Activated CD4-positive, alpha-beta T cell treated with anti-CD3 and anti-CD28 coated beads, Interleukin-10, Interleukin-2, amounts not matched to agents 100 ng/mL and 50 ng/mL, durations not matched to agents 16 hours and 8 hours (primary cell): ENCODE measurements at places on chromosomes 16 and 17.

DNA sequence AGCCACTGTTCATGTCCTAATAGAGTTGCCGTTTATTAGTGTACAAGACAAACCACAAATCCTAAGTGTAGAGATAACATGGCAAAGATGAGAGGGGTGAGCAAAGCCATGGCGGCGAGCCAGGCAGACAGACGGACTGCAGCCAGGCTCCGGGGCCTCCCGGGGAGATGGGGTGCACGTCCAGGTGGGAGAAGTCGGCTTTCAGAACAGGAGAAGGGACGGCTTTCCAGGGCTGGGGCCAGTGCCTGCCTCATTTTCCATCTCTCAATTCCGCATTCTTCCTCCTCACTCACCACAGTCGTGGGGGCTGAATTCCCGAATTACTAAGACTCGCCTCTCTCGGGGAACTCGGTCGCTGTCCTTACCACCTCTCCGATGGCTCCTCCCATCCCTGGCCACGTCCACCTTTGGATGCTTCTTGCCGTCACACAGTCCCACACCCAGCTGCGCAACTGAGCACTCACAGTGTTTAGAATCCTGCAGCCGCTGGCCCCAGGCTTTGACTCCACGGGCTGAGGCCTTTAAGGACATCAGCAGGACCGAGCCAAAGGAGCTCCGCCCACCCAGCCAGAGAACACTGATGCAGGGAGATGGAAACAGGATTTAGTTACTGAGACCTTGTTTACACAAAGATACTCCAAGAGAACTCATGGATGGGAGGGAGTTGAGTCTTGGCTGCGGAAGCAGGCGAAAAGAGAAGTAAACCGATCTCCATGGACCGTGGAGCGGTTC lies 59.7 kb downstream of the RNF112 start:
- no peak for DNase-seq

DNA sequence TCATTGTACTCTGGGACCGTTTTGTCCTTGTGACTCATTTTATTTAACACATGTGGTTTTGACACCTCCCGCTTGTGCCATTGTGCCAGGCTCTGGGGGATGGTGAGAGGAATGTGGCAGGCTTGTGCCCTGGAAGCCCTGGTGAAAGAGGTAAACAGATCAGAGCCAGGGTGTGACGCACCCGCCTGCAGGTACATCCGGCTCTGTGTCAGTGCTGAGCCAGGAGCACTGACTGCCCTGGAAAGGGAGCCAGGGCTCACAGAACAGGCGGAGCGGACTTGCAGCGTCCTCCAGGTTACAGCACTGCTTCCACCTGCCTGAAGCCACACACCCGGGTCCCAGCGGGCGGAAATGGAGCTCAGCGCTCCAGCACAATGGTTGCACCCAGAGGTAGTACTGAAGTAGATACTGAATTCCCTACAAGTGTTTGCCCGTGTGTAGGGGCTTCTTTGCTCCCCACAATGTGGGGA lies 30.6 kb downstream of the CDRT15 start:
- peak; percentile 92 for DNase-seq

GRCh38 chr16:68364561-68364998 lies 53.8 kb downstream of the PRMT7 start:
- DNase-seq = no peak

GRCh38 chr17:31446195-31446967 lies 54.9 kb downstream of the RAB11FIP4 start:
- DNase-seq = no peak

- DNase-seq = no peak
Observed at GRCh38 chr17:80573701-80574100, 29.1 kb downstream of the RPTOR start.

GRCh38 chr17:79168486-79169055 lies 93.9 kb downstream of the ENGASE start:
- DNase-seq = no peak

GRCh38 chr17:70295329-70295728 lies 126.0 kb downstream of the KCNJ2 start:
- DNase-seq = no peak

DNA sequence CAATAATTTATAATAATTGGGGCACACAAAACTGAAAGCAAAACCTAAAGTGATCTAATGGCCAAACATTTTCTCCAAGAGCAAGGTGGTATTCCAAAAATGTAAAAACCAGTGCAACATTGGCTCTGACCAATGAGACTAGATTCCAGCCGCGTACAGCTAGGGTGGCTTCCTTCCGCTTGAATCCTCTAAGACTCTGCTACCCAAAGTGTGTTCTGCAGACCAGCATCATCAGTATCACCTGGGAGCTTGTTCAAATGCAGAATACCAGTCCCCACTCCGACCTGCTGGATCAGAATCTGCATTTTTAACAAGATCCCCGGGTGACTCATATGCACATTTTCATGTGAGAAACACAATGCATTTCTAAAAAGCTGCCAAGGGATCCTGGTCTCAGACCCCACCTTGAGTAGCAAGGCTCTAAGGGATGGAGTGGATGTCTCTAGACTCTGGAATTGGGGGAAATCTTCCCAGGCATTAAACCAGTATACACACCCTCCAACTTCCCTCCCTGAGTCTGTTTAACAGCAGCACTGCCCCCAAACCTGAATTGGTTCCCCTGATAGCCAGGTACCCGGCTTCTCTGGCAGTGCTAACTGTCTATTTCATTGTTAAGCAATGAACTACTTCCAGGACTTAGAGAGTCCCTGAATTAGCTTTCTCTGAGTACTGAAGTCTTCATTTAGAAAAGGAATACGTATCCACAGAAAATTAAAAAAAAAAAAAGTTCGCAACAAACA lies 118.2 kb downstream of the HS3ST2 start:
- DNase-seq = no peak

DNA sequence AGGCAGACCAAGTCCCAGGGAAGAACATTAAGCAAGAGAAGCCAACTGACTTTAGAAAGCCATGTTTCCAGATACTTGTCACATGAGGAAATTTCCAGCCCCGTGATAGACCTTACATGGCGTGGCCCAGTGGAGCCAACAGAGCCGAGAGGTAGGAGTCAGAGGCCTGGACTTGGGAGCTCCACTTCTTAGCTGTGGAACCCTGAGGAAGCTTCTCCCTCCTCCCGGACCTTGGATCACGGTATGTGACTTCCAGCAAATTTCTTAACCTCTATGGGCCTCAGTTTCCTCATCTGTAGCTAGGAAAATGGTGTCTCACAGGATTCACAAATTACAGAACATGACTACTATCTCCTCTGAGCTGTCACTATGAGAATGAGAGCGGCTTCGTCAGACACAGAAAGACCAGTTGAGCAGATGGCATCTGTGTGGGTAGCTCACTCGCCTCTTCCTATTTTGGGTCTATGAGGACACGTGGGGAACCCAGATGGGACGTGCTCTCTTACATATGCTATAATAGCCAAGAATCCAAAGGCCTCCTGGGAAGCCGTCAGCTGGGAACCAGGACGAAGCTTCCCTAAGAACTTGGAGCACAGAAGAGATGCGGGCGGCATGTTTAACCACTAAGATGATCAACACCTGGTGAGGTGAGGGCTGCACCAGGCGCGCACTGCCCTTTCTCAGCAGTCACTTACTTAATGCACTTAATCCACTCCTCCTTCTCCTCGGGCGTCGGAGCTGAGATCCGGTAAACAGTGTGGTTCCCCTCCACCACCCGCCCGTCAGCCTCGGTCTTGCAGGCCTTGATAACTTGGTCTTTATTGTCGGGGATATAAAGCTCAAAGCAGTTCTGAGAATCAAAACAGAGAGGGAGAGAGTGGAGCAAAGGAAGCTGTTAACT lies 102.3 kb downstream of the CYTH1 start:
- no peak for DNase-seq

- peak; percentile 34 for DNase-seq
Observed at GRCh38 chr16:54447576-54448440, 161.2 kb upstream of the IRX3 start.

DNA sequence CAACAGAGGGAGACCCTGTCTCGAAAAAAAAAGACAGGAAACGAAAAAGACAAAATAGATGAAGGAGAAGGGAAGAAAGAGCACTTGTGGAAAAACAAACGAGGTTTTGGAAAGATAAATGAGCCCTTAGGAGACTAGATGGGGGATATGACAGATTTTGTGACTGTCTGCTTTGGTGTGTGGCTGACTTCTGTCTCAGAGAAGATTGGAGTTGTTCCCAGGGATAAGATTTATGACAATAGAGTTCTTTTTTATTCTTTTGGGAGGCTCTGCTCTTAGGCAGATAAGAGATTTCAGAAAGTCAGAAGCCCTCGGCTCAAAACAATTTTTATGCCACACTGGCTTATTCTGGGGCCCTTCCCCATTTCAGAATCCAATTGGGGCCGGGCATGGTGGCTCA lies 73.9 kb upstream of the ATF7IP2 start:
- DNase-seq = no peak

DNA sequence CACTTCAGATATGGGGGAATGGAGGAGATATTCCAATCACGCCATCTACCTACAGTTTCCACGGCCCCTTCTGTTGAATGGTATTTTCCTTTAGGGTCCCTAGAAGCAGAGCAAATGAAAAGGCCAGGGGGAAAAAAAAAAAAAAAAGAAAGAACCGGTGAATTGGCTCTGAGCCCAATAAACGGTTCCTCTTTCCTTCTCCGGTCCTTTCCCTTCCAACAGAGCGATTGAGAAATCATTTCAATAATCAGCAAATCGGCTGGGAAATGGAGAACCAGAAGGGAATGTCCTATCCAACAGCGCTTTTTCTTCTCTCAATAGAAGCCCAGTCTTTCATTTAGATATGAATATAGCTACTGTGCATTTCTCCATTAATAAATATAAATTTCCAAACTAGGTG lies 26.8 kb upstream of the HOXB13 start:
- no peak for DNase-seq

DNA sequence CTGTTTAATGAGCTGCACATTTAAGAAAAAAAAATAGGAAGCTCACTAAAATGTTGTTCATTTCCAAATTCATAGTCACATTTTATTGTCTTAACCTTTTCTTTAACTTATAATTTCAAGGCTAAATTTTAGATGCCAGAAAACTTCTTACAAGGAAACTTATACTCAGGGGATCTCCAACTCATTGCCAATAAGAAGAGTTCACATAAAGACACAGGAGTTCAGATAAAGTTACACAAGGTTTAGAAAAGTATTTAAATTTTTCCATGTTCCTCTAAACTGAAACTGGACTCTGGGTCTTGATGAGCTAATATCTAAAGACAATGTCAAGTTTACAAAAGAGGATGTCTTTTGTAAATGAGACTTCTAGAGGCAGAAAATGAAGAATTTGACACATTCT lies 190.7 kb upstream of the KCNJ16 start:
- DNase-seq = no peak

DNA sequence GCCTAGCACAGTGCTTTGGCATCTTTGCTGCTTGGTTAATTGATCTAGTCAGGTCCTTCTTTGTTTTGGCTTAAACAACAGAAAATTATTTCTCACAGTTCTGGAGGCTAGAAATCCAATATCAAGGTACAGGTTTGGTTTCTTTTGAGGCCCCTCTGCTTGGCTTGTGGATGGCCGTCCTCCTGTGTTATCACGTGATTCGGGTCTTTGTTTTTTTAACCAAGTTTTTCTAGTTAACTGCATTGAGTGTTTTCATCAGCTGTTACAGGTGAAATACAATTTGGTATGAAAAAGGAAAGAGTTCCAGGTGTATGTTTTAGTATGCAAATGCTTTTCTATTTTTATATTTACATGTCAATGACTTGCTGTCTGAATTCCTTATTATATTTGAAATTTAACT lies 2.8 kb downstream of the NLK start:
- DNase-seq = no peak

DNA sequence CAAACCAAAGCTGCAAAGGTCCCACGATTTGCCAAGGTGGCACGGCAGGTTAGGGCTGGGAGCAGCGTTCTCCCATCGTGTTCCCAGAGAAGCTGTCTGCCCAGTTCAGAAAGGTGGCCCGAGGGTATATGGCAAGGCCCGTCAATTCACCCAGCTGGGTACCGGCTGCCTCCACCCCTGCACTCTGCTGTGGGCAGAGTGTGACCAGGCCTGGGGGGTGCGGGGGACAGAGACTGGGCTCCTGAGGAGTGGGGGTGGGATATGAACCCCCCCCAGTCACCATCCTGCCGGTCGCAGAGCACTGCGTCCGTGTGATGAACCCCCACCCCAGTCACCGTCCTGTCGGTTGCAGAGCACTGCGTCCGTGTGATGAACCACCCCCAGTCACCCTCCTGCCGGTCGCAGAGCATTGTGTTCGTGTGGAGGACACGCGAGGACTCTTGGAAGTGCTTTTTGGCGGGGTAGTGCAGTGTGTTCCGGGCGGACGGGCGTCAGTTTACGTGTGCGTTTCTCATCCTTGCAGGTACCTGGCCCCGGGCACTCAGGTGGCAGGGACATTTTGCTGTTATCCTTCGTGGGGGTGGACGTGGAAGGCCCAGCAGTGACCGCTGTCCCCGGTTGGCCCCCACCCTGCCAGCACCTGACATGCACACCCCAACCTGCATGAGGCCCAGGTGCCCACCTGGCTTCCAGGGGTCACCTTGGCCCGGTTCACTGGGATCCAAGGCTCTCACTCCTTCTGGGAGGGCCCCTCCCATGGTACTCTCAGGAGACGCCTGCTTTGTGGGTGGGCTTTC lies 2.7 kb upstream of the FASN start:
- DNase-seq = no peak

DNA sequence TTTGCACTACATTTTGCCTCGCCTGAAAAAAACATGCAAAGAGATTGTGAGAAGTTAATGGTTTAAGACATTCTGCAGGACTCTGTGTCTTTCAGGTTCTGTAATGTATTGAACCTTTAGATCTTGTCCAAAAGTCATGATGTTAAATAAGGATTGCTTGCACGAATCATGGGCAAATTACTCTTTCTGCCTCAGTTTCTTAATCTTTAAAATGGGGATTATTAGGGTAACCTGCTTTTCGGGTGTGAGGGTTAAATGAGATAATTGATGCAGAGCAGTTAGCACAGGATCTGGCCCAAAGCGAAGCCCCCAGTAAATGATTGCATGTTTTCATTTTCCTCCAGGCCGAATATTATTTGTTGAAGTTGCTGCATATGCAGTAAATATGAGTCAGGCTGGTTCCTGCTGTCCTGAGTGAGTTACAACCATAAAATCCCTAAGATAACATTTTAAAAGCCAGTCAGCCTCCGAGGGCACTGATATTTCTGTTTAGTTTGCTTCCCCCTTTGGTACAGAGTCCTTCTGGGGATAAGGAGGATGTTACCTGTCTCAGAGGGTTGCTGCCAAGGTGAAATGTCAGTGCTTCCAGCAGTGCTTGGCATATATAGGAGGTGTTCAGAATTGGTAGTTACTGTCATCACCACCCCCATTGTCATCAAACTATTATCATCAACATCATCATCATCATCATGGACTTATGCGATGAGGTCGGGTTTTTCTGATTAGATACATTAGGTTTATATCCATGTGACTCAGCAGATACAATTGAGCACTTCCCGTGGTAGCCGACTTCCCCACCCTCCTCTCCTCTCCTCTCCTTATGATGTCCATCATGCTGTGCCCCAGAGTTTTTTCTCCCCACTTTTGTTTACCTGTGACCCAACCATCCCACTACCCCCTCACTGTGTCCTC lies 20.6 kb upstream of the ARHGAP17 start:
- DNase-seq = no peak

GRCh38 chr17:75084039-75084660 lies 3.6 kb upstream of the SLC16A5 start:
- no peak for DNase-seq
